HS-27A (cell line): ENCODE measurements at places on chromosomes 3 and 15.

GRCh38 chr3:105040026-105040622, 326.6 kb upstream of the ALCAM start:
- no peak for DNase-seq

GRCh38 chr3:14757153-14757700, 61.5 kb upstream of the FGD5 start:
- no peak for DNase-seq

DNA sequence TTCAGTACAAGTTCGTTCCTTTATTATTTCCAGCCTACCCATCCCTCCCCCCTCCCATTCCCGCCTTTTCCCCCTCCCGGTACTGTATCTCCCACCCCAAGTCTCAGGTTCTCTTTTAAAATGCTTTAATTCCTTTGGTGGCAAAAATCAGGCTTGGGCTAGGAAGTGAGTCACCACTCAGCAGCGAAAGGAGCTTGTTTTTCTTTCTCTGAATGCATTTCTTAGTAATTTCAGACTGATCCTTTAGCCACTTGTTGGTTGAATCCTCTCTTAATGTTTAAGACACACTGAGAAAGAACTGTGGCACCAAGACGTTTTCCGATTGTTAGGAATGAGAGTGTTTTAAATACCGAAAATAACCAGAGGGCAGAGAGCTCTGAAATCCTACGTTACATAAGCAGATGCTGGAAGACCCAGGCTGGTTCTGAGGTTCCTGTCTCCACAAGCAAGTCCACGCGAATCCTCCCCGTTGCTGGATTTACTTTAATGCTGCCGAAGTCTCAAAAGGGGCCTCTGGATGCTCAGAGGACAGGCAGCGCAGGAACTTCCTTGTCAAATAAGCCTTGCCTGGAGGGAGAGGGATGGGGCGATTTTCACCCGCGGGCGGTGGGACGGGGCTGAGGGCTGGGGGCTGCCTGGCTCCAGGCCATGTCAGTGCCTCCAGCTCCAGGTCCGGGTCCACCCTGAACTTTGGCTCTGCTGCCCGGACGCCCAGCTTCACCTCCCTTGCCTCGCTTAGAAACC, 854 bp upstream of the COL8A1 start:
- peak; percentile 93 for DNase-seq

- no peak for DNase-seq
These were observed 1060.8 kb downstream of the ROBO1 start for GRCh38 chr3:78706906-78707523.

- DNase-seq = no peak
These were observed 86.8 kb downstream of the SHQ1 start for GRCh38 chr3:72761410-72761809.

GRCh38 chr3:29513236-29513635, 232.4 kb downstream of the RBMS3 start:
- no peak for DNase-seq

DNA sequence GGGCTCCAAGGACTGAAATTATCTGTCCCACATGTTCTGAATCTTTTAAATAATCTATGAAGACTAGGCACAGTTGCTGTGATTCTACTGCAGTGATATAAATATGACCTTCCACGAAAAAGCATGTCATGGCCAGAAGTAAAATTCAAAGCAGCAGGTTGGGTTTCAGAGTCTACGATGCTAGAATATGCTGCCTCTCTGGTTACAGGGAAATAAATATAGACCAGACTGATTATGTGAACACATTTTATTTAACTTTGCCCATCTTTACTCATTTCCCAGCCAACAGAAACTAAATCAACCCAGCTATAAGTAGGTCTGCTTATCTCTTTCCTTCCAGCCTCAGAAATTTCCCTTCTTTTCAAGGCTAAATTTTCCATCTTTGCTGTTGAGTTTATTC, 19.9 kb upstream of the TM6SF1 start:
- DNase-seq = no peak

- no peak for DNase-seq
These were observed 15.6 kb downstream of the HCLS1 start for GRCh38 chr3:121645054-121645453.

- DNase-seq = peak; percentile 48
These were observed 10.9 kb downstream of the TM2D3 start for GRCh38 chr15:101641129-101641764.

- peak; percentile 42 for DNase-seq
These were observed 108.2 kb upstream of the UBE2E2 start for GRCh38 chr3:23094890-23095462.

GRCh38 chr3:35380196-35380595, 259.1 kb upstream of the ARPP21 start:
- DNase-seq = no peak

- DNase-seq = no peak
These were observed 16.9 kb upstream of the P2RY13 start for GRCh38 chr3:151346292-151346691.

DNA sequence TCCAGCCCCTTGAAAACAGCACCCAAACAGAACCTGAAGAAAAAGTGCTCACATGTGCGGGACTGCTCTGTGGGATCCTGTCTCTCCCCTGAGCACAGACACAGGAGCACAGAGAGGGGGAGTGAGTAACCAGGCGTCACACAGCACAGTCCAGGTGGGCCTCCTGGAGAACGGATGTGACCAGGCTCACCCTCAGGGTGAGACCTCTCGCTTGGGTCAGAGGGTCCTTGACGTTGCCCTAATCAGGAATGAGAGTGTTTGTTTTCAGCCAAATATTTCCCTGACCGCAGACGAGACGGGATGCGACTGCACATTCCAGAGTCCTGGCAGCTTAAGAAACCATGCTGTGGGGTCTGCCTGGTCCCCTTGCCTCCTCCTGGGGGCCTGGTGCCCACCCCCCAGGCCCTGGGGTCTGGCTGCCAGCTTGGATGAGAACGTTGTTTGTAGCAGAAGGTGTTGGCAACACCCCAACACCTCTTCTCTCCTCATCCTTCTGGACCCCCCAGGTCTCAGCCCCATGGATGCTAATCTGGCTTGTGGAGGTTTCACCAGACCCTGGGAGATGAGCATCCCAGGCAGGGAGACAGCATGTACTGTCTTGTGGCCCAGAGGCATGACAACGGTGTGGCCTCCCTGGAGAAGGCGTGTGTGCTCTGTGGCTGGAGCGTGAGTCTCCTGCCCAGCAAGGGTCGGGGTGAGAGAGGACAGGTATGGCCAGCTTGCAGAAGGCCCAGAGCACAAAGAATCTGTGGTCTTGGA, 42.1 kb upstream of the SLC6A6 start:
- no peak for DNase-seq

DNA sequence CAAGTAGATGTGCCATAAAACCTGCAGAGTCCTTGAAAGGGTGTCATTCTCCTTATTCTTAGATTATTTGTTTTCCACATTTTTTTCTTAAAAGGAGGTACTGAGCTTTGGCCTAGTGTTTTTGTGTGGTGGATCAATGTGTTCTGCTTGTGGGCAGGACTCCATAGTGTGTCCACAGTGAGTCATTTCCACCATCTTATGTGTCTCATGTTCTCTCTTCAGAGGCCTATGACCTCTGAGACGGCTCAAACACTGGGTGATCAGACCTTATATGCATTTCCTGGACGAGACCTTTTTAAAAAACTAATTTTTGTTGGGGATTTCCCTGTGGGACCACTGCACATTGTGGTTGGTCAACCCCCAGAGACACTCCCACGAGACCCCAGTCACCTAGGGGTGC, 93.4 kb downstream of the CHCHD4 start:
- DNase-seq = no peak

DNA sequence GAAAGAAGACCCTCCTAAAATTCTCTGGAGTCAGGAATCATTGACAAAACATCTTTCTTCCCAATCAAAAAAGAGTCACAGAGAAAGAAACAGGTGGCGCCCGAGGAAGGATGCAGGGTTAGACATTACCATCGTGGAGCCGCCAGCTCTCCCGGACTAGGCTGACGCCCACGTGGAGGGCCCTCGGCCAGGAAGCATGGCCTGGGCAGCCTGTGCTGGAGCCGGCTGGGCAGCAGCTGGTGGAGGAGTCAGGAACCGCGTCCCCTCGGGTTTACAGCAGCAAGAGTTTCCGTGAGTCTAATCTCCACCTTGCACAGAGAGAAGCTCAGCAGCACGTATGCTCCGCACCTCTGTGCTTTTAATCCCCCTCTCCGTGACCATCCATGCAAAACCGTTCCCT, 533.7 kb upstream of the ATP11B start:
- no peak for DNase-seq

DNA sequence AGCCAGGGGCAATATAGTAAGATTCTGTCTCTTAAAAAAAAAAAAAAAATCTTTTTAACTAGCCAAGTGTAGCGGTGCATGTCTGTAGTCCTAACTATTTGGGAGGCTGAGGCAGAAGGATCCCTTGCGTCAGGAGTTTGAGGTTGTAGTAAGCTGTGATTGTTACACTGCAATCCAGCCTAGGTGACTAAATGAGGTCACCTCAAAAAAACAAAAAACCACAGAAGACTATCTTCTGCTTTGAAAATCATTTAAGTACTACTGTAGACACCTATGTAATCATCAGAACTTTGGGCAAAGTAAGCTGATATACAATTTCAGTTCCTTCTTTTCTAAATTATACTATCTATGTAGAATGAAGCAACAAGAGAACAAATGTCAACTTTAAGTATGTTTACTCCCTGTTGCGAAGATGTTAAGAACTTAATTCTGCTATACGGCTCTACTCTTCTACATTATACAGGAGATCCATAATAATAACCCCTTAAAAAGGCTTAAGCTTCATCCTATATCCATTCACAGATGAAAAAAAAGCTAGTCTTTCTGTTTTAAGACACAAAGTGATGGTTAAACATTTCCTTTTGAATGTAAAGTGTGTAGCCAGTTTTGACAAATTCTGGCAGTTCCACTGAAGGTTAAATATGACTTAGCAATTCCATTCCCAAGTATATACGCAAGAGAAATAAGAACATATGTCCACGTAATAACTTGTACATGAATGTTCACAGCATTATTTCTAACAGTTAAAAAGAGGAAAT, 15.2 kb downstream of the DAZL start:
- DNase-seq = no peak

- no peak for DNase-seq
These were observed 15.3 kb downstream of the TNK2 start for GRCh38 chr3:195893044-195893395.

DNA sequence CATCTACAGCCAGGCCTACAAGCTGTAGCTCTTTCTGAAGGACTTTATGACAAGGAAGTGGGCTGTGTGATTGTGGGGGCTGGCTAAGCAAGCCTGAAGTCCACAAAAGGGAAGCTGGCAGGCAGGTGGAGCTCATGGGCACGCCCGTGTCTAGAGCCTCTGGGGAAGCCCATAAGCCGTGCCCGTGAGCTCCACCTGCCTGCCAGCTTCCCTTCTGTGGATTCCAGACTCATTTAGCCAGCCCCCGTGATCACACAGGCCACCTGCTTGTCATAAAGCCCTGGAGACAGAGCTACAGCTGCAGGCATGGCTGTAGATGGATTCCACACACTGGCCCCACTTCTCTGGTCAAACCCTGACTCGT, 15.2 kb downstream of the EFCC1 start:
- no peak for DNase-seq

DNA sequence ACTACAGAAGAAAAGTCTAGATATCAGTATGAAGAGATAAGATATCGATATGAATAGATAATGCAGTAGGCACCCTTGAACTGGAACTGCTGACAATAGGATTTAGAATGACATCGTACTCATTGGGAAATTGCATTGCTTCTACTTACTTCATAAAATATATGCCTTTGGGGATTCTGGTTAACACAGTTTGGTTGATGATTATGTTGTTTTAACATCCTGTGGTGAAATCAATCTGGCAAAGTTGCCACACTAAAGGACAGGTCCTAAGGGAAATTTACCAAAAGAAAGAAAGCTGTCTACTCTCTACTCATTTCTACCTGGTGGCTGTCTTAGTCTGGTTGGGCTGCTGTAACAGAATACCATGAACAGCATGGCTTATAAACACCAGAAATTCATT, 417.4 kb upstream of the DPH6 start:
- no peak for DNase-seq

DNA sequence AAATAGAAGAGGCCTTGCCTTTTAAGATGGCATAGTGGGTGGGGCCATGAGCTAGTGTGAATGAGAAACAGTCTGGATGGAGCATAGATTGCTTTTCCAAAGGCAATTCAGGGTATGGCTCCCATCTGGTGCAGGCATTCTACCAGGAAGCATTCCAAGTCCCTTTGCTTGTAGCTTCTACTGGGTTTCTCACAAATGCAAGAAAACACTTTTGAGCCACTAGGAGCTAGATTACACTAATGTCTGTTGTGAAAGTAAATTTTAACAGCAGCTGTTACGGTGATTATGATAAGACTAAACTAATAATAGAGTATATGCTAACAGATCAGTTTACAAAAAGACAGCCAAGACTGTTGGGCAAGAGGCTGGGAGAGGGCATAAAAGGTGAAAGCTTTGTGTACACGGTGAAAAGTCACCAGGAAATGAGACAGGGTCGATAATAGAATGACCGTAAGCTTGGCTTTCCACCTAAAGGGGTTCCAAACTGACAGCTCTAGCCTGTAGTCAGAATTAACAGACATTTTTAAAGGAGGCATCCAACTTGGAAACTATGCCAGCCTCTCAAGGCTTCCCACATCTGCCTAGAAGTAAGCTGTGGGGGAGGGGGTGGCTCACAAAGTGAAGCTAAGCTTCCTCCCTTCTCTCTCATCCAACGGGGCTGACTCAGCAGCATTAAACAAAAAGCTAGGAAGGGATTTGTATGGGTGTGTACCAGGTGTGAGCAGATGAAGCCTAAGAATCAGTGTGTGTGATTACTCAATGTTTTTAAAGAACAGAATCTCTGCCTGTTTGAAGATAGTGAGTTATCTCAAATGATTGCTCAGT, 61.1 kb upstream of the GPD1L start:
- DNase-seq = no peak

DNA sequence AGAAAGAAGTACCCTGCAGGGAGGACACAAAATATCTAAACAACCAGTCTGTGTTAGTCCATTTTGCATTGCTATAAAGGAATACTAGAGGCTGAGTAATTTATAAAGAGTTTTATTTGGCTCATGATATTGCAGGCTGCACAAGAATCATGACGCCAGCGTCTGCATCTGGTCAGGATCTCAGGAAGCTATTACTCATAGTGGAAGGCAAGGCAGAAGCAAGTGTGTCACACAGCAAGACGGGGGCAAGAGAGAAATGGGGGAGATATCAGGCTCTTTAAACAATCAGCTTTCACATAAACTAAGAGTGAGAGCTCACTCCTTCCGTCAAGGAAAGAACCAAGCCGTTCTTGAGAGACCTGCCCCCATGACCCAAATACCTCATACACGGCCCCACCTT, 614.8 kb downstream of the ZIC1 start:
- no peak for DNase-seq

- DNase-seq = no peak
These were observed 79.4 kb downstream of the TM4SF4 start for GRCh38 chr3:149553781-149554451.

DNA sequence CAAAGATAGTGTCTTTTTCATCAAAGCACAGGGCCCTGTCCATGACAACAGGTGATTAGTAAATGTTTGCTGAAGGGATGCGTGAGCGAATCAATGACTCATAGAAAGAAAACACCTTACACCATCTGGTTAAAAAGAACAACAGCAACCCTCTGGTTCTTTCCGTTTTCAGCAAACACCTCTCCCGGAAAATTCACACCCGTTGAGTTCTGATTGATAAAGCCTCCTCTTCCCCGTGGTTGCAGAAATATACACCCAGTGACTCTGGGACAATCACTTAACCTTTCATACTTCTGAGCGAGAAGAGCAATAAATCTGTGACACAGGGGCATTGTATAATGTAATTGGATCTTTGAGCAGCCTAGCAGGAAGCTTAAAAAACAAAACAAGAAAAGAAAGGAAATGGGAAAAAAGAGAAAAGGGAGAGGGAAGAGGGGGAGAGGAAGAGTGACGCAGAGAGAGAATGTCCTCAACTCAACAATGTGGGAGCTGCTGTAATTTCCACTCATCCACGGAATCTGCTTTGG, 37.6 kb downstream of the ADAMTS9 start:
- no peak for DNase-seq

GRCh38 chr3:129632977-129633376, 26.5 kb upstream of the PLXND1 start:
- DNase-seq = no peak
